AG09309 (cell line): ENCODE measurements at places on chromosomes 7 and 10.

DNA sequence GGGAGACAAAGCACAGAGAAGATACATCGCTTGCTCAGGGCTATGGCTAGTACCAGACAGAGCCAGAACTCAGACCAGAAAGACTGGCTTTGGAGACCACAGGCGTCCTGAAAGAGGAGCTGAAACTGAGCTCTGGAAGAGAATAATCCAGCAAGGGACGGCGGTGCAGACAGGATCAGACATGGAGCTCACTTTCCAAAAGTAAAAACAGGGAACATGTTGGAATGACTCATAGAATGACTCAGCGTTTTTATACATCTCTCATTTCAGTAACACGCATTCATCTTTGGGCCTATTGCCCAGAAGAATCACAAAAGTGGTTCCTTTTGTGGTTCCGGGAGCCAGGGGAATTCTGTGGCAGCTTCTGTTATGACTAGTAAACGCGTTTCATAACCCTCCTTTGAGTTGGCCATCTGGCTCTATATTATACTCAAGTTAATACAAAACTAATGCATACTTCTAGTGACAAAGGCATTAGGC, 37.2 kb downstream of the PLEKHS1 start:
- peak; percentile 91 for DNase-seq

DNA sequence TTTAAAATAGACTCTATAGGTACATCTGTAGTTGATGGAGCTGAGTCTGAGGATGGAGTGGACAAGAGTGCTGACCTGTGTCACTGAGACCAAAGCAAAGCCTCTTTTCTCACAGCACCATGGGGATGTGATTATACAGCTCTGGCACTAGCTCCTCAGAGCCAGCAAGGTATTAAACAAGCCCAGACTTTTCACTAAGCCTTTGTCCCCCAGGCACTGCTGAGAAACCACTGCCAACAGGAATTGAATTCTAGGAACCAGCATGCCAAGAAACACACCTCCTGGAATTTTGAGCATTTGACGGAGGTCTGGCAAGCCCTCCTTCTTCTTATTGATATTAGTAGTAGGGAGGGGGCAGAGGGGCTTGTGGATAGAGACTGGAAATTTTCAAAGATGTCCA, 147.0 kb downstream of the C1GALT1 start:
- no peak for DNase-seq

DNA sequence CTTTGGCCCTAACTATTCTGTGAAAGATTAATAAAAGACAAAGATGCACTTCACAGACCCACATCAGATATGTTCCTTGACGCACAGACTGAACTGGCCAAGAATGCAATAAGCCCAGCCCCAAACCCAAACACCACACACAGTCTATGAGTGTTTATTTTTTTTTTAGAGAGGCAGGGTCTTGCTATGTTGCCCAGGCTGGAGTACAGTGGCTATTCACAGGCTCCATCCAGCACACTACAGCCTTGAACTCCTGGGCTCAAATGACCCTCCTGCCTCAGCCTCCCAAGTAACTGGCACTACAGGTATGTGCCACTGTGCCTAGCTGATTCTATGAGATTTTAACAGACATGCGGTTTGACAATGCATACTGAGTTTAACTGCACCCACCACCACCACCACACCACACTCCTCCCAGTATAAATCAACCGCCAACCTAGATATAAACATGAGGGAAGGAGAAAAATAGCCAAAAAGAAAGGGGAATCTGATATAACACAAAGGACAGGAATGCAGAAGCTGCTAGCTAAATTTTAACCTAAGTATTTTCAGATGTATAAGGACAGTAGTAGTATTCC, 35.1 kb upstream of the SLC26A3 start:
- no peak for DNase-seq

- DNase-seq = no peak
Measured at GRCh38 chr7:18815261-18815960, 302.0 kb downstream of the TWIST1 start.

- no peak for DNase-seq
Measured at GRCh38 chr7:103538964-103539709, 93.1 kb upstream of the SLC26A5 start.

GRCh38 chr10:11227103-11227502, 209.4 kb downstream of the CELF2 start:
- DNase-seq = no peak

GRCh38 chr10:29496341-29497162, 138.2 kb downstream of the SVIL start:
- no peak for DNase-seq

DNA sequence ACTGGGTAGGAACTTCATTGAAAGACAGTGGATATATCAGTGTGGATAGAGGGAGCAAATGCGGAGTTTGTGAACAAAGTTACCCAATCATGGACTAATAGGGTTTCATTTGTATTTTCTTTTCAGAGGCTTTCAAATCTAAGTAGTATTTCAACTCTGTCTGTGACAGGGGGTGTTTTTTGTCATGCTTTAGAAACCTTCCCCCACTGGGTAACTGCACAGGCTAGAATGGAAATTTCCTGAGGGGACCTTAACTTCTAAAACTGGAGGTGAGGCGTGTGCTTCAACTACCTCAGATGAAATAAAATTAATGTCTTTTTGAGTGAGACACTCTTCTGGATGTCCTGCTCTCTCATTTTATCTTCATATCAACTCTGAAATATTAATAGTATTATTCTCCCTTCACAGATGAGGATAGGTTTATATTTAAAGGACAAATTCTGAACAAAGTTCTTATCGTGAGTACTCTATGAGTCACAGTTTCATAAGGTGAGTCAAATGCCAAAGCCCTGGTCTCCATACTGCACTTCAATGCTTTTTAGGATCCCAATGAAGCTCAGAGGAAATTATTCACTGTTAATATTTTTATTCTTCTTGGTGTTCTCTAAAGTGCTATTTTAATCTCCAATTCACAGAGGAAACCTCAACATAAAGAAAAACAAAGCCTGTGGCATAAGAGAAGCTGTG, 770.6 kb downstream of the CCSER2 start:
- DNase-seq = no peak

- no peak for DNase-seq
Measured at GRCh38 chr7:156816943-156817572, 75.9 kb downstream of the LMBR1 start.

DNA sequence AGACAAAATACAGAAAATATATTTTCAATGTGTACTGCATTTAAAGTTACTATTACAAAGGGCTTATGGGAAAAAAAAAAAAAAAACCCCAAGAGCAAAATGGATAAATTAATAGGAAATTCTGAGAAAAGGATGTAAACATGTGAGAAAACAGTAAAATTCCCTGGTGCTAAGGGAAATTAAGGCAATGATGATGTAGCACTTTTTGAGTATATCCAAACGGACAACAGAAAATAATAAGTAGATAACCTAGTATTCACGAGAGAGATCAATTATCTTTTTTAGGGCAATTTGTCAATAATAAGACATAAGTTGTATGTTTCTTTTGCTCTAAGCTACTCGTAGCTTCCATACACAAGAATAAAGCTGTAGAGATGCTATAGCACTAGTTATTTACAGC, 80.2 kb downstream of the PARD3 start:
- DNase-seq = no peak

DNA sequence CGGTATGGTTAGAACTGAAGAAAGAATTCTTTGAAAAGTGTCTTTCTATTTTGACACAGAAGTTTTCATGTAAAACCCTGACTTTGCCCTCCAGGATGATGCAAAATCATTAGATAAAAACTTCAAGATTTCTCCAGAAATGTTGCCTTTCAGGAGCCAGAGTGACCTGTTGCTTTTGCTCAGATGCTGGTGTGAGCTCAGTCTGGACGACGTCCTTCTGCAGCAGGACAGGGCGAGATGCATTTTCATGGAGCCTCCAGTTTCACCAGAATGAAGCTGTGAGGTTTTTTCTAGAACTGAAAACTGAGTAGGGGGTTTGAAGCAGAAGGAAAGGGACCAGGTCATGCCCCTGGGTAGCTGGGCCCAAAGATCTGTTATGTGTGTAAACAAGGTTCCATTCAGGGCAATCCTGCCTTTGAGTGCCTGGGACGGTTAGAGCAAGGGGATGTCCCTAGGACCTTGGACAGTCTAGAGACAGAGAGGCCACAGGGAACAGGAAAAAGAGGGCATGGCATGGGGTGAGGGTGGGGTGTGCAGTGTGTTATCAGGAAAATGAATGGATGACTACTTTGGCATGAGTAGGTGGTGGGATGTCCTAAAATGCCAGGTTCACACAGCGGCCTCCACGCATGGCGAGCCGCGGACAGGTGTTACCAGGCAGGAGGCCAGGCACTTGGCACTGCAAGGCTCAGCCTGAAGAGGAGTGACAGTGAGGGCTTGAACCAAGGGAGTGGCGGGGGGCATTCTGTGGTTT, 356.3 kb downstream of the CXCL12 start:
- DNase-seq = no peak

- no peak for DNase-seq
Measured at GRCh38 chr7:100835903-100836811, 8.8 kb upstream of the EPHB4 start.

DNA sequence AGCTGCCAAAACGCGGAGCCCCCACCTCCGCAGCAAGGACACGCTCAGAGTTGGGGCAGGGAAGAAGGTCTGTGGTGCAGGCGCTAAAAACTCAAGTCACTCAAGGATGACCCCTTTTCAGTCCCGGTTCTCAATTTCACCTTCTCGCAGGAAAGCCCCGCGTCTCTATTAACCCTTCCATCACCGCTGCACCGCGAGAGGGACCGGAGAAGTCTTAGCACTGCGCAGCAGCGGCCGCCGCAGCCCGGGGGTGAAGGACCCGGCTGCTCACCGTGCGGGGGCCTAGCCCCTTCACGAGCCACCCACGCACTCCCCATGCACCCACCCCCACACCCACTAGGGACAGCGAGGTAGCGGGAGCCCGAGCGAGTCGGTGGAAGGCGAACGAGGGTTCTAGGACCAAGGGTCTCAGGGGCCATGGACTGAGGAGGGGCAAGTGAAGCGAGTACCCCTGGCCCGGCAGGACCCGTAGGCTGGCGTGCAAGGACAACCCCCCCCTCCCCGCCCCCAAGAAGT, 162.9 kb downstream of the SH3PXD2A start:
- DNase-seq = no peak

GRCh38 chr7:99928994-99929729, at the start of gene GJC3:
GJC3 (minus strand) TSS chr7:99929620; CDS start chr7:99929620, 0 bp downstream.
- no peak for DNase-seq

GRCh38 chr10:48604991-48605508, at the start of gene ARHGAP22:
ARHGAP22 (minus strand) TSS chr10:48605073; CDS start chr10:48604796, 277 bp downstream.
- DNase-seq = no peak

DNA sequence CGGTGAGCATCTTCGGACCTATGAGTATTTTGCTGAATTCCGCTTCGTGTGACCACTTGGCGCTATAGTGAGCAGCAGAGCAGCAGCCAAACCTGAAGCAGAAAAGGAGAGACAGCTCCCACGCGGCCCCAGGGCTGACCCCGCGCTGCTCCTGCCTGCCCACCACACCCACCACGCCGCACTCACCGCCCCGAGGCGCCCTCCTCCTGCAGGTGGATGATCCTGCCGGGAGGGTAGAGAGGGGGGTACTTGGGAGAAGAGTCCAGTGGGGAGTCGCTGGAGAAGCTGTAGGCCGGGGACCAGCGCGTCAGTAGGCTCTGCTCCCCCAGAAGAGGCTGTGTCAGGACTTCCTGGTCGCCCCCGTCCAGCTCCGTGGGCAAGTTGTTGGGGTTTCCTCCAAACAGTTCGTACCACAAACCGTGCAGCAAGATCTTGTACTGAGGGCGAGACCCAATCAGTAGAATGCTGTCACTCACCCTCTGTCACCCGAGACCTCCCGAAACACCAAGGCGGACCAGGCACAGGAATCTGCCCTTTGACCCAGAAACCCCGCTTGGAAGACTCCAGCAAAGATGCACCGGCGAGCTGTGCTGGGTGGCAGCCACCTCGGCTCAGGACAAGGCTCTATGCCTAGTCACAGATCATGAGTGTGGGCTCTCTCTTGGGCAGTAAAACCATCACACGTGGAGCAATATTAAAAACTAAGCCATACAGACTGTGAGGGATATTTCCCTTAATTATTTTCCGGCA, 37.6 kb downstream of the DAGLB start:
- no peak for DNase-seq

DNA sequence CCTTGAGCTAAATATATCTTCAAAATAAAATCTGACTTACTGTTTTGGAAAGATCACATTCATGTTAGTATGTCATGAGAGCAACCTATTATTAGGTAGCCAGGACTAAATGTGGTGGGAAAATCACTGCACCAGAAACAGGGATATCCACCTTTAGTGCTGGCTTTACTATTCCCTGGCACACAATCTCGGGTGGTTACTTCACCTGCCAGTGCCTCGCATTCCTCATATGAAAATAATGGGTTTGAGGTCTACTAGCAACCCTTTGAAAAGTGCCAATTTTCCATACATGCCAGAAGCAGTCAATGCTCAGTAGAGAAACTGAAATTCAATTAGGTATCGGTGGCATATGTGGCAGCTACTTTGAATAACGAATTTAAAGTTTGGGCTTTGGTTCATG, 36.8 kb downstream of the PTN start:
- no peak for DNase-seq

- DNase-seq = no peak
Measured at GRCh38 chr7:116843378-116843777, 19.0 kb upstream of the CAPZA2 start.

DNA sequence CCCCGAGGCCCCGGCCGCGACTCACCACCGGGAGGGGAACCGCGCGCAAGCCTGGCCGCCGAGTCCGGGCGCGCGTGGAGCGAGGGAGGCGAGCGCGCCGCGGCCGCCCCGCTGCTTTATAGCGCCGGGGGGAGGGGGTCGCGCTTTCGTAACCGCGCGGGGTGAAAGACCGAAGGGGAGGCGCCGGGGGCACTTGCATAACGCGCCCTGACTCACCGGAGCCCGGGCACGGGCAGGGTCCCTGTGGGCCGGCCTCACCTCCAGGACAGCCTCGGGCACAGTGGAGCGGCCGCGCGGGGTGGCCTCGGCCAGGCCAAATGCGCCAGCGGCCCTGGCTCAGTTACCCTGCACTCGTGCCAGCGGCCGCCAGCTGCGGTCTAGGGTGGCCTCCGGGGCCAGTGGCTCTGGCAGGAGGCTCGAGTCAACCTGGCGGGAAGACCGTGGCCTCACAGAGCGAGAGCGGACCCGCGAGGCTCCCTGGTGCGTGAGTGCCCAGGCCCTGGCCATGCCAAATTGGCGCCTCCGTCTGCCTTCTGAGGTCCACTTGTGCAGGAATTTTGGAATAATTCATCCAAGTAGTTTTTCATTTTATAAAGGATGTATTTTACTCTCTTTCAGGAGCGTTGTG, at the start of gene RBP4:
Gene RBP4 (minus strand): TSS at position 90 of the 628 bp plus-strand sequence. CDS start 207 bp downstream, outside the sequence.
- DNase-seq = no peak

GRCh38 chr7:81327468-81328266, 408.8 kb upstream of the SEMA3C start:
- DNase-seq = no peak

- DNase-seq = peak; percentile 38
Measured at GRCh38 chr10:124918191-124918830, 23.6 kb upstream of the ZRANB1 start.

GRCh38 chr7:138125119-138125518, 48.9 kb downstream of the AKR1D1 start:
- DNase-seq = no peak
